ENCODE measurements at places on chromosomes 13 and 19.

DNA sequence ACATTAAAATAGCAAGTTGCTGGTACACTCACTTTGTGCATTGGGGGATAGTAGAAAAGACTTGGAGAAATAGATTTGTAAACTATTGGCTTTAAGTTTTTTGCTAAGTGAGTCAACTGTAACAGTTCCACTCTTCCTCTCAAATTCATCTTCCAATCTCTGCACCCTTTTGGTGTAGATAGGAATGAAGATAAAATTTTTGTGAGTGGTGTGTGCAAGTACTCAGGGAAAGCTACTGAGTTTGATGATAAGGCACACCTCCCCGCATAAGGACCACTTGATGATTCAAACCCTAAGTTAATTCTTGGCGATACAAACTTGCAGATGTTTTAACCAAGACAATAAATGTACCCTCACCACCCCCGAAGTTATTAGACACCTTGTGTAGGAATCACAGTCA lies 168.3 kb upstream of the SLITRK1 start:
- no peak for DNase-seq

- DNase-seq = no peak
Observed at GRCh38 chr19:4264812-4265211, 14.3 kb upstream of the SHD start.

- no peak for DNase-seq
Observed at GRCh38 chr13:22161871-22162270, 491.0 kb downstream of the FGF9 start.

DNA sequence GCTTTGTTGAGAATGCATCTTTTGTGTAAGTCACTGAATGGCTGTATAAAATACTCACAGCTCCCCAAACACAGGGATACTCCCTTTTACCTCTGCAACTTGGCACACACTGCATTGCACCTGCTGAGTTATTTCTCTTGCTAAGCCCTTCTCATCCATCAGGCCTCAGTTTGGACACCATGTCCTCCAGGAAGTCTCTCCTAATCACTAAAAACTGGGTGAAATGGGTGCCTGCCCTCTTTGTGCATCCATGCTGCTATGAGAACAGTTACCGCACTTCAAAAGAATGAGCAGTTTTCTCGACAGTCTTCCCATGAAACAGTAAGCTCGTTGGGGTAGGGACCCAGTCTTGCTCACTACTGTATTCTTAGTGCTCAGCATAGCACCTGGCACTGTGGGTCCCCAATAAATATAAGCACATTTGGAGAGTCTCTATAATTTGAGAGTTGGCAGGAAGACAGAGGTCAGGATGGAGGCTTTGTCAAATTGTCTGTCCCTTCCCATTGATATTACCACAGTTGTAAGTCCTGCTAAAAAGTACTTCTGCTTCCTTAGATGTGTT lies 4.6 kb upstream of the SLC25A30 start:
- DNase-seq = no peak

DNA sequence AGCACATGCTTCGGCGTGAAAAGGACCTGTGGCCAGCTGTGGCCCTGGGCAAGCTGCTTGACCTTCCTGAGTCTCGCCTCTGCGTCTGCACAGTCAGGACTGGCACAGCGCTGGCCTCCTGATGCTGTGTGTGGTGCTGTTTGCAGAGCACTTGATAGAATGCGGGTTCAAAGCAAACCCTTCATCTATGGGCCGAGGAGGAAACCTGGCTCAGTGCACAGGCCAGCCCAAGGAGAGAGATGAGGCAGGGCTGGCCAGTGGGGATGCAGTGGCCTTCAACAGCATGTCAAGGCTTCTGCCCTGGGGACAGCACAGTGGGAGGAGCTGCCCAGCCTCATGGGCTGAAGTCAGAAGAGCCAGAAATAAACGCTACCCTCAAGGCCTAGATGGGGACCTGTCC lies 21.3 kb upstream of the VSTM2B start:
- DNase-seq = no peak

- DNase-seq = peak; percentile 30
Observed at GRCh38 chr19:23071147-23071511, 45.7 kb upstream of the ZNF730 start.

- DNase-seq = peak; percentile 30
Observed at GRCh38 chr13:41492432-41493260, 35.3 kb downstream of the RGCC start.

- no peak for DNase-seq
Observed at GRCh38 chr19:16625163-16625958, 2.6 kb downstream of the MED26 start.

DNA sequence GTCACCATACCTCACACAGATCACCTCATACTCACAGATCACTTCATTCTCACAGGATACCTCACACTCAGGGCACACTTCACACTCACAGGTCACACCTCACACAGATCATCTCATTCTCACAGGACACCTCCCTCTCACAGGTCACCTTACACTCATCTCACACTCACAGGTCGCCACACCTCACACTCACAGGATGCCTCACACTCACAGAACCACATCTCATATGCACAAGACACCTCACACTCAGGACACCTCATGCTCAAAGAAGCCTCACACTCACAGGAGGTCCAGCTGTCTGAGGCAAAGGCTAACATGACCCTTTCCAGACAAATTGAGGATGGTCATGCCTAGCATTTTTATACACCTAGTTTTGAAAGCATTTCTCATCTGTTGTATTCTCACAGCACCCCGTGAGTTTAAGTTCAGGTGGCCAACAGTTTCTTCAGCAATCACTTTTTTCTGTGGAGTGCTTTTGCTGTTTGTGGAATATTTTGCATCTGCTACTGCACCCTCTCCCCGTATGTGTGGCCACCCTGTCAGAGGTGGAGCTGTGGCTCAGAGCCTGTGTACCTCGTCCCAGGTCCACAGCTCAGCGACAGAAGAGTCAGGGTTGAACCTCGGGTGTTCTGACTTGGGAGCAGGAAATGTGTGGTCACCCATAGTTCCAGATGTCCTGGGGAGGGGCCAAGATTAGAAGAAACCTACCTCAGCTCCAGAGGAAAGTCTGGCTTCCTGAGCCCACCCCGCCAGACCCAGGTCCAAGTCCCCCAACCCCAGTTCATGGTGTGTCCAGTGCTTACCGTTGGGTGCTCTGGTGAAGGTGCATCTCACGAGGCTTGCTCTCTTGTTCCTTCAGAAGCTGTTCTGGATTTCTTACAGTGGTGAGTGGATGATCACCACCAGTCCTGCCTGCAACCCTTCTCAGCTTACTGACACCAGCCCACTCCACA lies 7.6 kb downstream of the F7 start:
- no peak for DNase-seq

DNA sequence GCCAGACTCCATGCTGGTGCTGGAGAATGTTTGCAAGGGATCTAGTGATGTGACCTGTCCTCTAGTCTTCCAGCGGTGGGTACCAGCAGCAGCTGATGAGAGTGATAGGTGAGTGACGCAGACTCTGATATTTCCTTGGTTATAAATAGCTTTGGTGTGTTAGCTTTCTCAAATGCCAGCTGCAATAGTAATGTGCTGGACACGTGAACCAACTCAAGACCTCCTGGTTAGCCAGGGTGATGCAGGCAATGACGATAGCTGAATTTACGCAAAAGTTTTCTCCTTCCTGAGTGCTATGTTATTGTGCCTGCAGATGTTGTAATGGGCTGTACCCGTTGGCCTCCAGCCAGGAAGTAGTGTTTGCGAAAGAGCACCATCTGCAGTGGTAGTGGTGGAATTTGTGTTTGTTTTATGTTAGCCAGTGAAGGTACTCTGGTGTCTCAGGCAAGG lies 129.5 kb downstream of the CYSLTR2 start:
- DNase-seq = no peak

DNA sequence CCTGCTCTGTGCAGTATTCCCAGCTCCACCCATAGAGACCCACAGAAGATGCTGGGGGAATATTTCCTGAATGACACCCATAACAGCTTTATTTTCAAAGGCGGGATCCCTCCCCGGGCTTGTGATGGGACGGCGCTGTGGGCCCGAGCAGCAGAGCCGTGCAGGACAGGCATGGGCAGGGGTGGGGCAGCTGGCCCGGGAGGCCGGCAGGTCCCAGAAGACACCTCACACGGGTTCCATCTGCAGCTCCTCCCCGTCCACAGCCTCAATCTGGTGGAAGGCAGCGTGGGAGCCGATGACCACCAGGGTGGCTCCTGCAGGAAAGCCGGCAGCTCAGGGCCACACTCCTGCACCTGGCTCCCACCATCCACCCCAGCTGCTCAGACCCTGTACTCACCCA lies 2.5 kb downstream of the RABAC1 start:
- DNase-seq = no peak

GRCh38 chr19:5059793-5060192 lies 90.9 kb downstream of the KDM4B start:
- DNase-seq = no peak

GRCh38 chr19:49713236-49713845 lies 22.4 kb downstream of the CPT1C start:
- DNase-seq = no peak

DNA sequence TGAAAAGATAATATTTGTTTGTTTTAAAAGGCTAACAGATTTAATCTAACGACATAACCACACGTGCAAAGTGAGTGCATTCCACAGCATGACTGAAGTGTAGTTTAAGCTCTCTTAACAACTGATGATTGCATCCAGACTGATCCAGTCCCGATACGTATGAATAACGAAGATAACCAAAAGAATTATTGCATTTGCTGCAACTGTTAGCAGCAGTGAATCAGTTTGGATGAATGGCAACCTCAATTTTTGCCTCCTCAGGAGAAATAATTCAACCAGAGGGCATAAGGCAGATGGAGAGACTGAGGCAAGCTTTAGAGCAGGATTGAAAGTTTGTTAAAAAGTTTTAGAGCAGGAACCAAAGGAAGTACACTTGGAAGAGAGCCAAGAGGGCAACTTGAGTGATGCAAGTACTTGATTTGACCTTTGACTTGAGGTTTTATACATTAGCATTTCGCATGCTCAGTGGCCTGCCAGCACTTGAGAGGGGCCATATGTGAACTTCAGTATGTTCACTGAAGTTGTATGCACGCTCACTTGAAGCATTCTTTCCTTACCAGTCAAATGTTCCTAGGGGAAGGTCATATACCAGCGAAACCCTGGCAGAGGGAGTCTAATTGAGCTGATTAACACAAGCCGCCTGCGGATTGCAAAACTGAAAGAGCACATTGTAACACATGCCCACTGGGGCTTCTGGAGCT lies 835.0 kb upstream of the PCDH20 start:
- no peak for DNase-seq

GRCh38 chr19:45213031-45213430 lies 32.2 kb downstream of the EXOC3L2 start:
- no peak for DNase-seq
